ENCODE measurements at places on chromosomes 5 and 9.
A peak's percentile ranks its signal among the peaks of the same experiment; 100 is the strongest.

- no peak for DNase-seq
Measured at GRCh38 chr9:123355761-123356431, at the start of gene CRB2. Gene CRB2 (plus strand): TSS chr9:123356197. CDS start chr9:123356261, 64 bp downstream.

GRCh38 chr5:14782591-14782990, 89.0 kb downstream of the ANKH start:
- DNase-seq = no peak

DNA sequence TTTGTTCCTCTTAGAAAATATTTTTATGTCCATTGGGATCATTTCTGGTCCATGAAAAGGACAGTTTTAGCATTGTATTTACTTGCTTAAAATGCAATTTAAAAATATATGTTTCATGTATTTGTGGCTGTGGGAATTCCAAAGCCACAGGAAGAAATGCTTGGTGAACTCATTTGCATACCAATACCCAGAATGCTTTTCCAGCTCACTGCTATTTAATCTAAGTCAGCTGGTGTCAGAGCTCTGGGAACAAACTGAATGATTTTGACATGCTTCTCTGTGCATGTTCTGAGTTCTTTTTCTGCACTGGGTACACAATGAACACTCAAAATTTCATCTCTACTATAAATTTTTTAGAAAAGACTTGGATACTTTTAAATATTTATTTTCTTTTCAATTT, 482.8 kb upstream of the ARRDC3 start:
- DNase-seq = no peak

GRCh38 chr9:14320271-14321181, 6.6 kb upstream of the NFIB start:
- DNase-seq = no peak

GRCh38 chr9:21660976-21661375, 141.5 kb upstream of the MTAP start:
- no peak for DNase-seq

DNA sequence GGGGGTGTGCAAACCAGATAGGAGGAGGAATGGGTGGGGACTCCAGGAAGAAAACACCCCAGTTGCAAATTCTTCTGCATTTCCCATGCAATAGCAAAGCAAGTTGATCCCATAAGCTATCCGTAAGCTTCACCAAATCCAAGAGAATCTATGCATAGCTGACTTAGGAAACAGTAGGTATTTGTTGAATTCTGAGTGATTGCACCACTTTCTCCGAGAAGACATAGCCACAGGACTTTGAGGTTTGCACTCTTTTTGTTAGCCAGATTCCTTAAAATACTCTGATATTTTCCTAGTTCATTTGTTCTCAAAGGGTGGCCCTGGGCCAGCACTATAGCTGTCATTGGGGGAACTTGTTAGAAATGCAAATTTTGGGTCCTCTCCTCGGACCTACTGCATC, 271.9 kb downstream of the SLIT3 start:
- DNase-seq = no peak

GRCh38 chr5:134503088-134503936, 22.2 kb upstream of the JADE2 start:
- peak; percentile 23 for DNase-seq

DNA sequence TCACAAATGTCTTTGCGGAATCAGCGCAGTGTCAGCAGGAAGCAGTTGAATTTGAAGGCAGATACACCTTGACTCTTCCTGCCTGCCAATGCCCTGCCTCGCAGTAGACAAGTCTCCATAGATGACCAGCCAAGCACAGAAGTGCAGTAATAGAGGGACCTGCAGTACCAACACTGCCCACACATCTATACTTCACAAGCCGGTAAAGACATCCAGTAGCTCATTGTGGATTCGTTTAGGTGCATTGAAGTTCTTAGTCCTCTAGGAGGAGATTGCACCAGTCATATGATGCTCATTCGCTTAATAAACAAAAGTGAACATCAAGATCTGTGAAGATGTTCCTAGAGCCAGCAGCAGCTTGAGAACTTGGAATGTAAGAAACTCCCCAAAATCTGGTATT, 7.1 kb upstream of the IFNA2 start:
- no peak for DNase-seq
